ENCODE measurements at places on chromosomes 4 and X.

DNA sequence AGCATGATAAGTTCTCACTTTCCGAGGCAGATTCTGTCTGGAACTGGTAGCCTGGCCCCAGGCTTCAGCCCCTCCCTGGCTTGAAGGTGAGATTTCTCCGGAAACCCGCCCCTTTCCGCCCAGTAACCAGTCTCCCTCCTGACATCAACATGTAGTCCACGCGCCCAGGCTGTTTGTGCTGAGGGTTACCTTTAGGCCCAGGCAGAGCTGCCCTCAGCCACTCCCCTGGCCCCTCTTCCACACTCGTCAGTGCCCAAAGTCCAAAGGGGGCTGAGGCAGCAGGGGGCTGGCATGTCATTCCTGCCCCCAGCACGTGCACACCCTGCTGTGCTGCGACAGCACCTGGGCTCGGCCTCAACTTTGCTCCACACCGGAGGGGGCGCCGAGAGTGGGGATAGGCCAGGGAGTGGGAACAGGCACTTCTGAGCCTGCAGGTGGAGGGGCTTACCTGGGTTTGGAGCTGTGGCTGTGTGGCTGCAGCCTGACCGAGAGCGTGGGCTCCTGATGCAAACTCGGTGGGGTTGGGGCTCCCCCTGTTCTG is 69.5 kb upstream of the ANK2 start:
- DNase-seq, result no peak

DNA sequence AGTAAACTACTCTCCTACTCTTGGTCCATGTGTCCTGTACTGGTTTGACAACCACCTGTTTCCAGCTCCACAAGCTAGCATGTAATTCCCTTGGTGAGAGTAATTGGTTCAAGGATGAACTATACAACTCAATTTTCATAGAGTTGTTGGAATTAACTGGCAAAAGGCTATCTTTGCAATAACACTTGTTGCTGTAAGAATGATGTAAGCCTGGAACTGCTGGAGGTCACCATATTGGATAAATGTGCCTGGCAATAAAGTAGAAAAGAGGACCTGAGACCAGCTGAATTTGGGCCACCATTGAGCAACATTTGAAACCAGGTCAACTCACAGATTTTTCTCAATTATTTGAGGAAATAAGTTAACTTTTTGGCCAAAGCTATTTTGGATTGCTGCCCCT is 175.5 kb downstream of the CAMK2D start:
- DNase-seq, result no peak

DNA sequence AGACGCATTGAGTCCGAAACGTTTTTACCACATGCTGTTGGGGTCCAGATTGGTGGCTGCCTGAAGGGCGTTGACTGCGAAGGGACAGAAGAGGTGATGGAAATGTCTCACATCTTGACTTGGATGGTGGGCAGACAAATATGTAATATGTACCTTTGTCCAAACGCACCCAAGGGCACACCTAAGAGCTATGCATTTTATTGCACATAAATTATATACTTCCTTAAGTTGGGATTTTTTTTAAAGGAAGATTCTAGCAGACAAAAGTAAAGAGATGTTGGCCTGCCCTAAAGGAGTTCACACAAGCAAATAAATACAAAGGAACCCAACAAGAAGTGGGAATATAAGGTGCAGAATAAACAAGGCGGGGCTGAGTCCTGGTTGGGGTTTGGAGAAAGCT is 91.1 kb upstream of the TBL1X start:
- no peak for DNase-seq

DNA sequence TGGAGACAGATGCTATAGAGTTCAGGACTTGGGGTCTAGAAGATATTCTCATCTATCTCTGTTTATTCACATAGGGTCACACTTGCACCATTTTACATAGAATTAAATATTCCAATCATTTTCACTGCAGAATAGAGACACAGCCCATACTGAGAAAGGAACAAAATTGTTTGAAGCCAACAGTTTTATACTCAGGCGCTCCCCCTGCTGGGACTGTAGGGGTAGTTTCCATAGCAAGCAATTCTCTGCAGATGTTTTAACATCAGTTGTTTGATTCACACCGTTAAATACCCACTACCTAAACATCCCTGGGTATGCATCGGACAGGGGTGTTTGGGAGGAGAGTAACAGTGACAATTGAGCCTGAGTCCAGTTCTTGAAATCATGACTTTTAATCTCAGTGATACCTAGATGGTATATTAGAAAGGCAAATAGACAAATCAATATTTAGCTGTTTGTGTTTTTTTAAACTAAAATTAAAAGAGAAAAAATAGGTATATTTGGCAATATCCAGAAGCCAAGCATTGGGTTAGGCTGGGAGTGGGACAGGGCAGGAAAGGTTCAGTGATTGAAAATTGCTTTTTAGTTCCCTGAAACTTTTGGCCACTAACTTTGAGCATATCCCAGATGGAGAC is 33.8 kb downstream of the LONRF3 start:
- no peak for DNase-seq

DNA sequence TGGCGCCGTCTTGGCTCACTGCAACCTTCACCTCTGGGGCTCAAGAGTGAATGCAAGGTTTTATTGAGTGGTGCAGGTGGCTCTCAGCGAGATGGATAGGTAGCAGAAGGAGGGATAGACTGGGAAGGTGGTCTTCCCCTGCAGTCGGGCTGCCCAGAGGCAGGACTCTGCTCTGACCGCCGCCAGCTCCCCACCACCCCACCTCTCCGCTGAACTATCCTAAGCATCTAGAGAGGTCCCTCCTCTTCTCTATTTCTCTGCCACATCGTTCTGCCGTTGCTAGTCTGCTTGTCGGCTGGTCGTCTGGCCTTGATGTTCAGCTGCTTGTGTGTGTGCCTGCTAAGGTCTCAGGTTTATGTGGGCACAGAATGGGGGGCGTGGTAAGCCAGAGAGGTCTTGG is 54.5 kb upstream of the UGT2B15 start:
- no peak for DNase-seq

- no peak for DNase-seq
Measured at GRCh38 chr4:8167815-8168214, 9.2 kb upstream of the ABLIM2 start.

DNA sequence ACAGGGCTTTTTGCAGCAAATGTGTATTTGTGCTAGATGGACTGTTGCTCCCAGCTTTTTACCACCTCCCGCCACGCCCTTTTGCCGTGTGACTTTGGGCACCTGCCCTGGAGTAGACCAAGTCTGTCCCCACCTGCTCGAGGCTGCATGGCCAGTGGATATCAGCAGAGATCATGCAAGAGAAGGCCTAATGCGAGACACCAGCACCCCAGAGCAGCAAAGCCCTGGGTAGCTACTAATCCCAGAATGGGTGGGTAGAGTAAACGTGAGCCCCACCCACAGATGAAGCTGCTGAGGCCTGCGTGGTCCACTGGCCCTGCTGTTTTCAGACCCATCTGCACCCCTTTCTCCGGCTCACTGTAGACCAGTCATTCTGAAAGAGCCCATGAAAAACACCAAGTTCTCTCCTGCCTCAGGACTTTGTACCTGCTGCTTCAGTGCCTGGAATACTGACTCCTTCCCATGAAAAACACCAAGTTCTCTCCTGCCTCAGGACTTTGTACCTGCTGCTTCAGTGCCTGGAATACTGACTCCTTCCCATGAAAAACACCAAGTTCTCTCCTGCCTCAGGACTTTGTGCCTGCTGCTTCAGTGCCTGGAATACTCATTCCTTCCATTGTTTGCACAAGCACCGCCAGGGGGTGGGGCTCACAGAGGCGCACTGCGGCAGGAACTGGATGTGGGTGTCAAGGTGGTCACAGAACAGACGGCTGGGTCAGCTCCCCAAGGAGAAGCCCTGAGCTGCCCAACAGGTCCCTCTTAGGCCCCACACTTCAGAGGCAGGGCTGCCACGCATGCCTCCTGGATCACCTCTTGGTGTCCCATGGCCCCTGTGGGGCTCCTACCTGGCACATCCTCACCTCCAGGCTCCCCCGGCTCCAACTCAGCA is 5.1 kb upstream of the TNIP2 start:
- DNase-seq, result no peak

DNA sequence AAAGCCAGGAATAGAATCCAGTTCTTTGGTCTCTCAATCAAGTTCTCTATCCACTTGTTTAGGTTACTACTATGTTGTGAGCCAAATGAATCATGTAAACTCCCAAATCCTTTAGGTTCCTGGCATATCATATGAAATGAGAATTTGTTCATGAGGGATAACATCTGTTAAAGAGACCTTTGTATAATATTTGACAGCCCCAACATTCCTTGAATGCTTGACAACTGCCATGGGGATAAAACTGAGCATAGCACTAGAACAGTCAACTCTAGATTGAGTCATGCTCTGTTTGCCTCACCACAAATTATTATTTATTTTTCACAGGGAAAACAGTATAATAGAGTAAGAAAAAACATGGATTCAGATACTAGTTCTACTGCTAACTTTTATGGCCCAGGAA is 93.3 kb downstream of the NAA11 start:
- DNase-seq, result no peak

DNA sequence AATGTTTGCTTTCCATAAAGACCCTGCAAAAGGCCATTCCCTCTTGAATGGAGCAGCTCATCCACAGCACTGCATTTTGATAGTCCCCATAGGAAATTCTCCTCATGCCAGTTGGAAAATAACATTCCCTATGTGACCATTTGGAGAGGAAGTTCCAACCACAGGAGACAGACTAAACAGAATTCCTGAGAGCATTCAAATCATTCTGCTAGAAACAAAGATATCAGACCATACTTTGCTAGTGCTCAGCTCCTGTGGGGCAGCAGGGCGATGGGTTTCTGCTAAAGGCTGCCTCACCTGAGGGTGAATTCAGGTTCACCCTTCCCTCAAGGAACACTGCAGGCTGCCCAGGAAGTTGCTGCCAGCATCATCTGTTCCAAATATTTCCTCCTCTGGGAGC is 58.8 kb downstream of the LNX1 start:
- DNase-seq, result no peak

GRCh38 chrX:40143001-40143400 is 45.2 kb upstream of the BCOR start:
- no peak for DNase-seq

DNA sequence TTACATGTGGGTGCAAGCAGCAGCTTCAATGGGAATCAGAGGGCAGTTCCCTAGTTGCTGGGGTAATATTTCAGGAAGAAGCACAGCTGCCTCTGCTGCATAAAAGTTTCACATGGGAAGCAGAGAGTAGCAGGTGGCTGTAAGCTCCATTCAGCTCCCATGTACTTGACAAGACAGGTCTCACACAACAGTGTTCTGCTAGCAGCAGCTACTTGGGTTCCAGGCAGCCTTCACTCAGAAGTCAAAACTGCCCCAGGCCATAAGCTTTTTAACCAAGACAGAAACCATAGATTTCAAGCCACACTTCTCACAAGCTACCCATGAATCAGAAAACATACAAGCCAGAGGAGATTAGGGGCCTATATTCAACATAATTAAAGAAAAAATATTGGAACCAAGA is 41.4 kb upstream of the SPIN2A start:
- DNase-seq, result no peak

DNA sequence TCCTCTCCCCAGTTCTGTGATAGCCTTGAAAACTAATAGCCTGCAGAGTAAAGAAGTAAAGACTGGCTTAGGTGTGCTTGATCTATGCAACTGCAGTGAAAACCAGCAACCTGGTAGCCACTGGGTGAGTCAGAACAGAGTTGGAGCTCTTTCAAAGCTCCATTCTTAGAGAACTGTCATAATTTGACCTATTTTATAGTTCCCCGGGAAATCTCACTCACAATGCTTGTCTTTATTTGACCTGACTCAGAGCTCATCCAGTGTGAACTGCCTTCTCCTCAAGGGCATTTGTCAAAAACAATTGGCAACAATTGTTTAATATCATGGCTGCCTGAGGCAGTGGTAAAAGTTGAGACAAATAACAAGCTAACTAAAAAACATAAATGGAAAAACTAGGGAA is 213.0 kb upstream of the NHS start:
- DNase-seq, result no peak

DNA sequence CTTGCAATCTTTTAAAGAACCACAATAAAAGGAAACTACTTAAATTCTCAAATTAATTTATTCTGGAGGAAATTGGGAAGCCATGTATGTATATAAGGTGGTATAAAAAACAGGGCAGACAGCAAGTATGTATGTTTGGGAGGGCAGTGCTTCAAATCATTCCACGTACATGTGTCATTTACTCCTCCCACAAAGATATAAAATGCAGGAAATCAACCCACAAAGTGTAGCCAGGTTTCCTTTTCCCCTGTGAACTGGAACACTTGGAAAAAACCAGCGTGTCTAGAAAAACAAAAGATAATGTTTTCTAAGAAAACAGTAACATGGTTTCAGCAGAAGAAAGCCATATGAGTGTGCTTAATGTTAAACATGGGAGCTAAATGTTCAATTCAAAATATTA is 156.7 kb upstream of the FAM47A start:
- DNase-seq, result no peak

- no peak for DNase-seq
Measured at GRCh38 chrX:112636288-112636687, 43.5 kb downstream of the LHFPL1 start.

DNA sequence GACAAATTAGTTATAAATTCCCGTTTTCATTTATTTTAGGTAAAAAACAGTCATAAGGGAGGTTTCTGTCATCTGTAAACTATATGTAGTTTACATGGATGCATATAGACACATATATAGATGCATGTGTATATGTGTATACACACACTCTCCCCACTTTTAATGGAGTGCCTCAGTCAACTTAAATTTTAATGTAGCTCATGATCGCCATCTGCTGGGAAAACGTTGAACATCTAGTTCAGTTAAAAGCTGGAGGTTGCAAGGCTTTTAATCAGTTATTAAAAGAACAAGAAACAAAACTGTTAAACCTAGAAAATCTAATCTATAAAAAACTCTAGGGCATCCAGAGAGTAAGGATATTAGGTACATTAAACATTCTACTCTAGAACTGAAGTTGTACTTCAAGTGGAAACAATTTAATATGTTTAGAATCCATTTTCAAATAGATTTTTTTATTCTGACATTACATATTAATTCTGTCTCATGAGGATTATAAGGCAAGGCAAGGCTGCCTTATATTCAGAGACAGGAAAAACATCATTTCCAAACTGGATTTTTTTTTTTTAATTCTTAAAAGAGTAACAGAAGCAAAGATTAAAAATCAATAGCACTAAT is 122.6 kb downstream of the SHISA3 start:
- peak; percentile 0 for DNase-seq

DNA sequence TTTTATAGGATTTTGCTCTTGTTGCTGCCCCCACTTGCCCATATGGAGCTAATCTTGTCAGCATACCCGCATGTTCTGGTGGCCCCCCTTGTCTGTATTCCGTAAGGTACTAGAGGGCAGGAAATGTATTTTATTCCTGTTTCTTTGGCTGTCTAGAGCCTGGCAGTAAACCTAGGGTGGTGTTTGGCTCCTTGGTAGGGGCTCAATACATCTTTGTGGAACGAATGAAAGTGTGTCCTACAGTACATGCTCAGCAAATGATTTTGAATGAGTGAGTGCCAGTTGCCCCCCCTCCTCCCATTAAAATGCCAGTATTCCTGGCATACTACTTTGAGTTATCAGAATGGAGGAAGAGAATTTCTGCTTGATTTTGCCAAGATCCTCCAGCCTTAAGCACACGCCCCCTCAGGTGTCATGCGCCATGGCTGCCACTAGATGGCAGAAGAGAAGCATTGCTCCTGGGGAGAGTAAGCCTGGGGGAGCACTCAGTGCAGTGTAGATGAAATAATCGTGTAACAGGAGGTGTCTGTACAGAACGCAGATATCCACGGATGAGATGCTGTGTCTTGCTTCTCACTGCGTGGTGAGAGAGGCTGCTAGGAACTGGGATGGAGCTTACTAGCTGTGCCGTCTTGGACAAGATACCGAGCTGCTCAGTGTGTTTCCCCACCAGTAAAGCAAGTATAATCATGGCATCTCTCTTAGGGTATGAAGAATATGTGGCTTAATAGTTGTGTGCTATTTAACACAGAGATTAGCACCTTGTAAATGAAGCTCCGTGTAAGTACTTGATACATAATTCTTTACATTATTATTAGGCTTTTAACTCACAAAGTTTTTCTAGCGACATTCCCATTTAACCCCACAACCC is 17.2 kb upstream of the RNF212 start:
- DNase-seq, result peak; percentile 3

All from NCI-H1930 (cell line).